Posterior cingulate gyrus (tissue), 11 donors: ENCODE measurements at places on chromosomes 16 and 17.

DNA sequence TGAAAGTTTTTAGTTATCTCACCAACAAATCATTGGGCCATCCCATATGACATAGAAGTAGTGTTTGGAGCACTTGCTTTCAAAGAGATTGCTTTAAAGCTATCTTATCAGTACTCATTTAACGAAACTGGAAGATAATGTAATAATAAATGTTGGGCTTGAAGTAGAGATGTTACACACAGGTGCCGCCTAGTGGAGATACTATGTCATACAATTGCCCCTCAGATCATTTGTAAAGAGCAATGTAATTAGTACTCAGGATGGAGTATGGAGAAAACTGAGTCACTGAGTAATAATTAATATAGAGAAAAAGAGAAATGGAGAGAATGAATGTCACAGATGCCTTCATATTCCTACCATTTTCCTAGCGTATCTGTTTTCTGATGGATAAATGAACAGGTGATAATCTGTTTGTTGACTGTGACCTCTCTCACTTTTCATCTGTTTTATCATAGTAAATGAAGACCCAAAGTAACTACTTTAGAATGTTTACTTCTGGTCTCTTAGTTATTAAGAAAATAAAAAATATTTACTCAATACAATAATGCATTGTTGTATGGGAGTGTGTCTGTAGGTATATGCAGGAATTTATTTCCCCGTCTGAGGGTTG, 80.4 kb downstream of the EFCAB5 start:
- no peak for DNase-seq

- no peak for DNase-seq
These were observed 123.5 kb upstream of the CACNG5 start for GRCh38 chr17:66711401-66711800.

DNA sequence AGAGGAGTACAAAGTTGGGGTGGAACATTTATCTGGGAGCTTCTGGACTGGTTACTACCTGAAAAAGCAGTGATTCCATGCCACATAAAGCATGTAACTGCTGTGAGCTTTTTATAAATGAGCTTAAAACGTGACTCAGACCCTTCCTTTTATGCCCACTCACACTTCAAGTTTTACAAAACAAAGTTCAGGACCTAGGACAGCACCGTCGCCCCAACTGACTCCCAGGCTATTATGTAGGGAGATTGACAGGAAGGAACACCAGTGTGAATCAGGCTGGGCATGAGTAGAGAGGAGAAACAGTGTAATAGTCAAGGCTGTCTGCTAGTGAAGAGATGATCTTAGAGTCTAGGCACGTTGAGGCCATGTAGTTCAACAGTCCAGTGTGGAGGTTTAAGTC, 91.6 kb upstream of the DNAH9 start:
- DNase-seq: no peak

- DNase-seq: no peak
These were observed 308.4 kb downstream of the ZFHX3 start for GRCh38 chr16:72739577-72739976.

GRCh38 chr16:28039493-28039892, 24.0 kb downstream of the GSG1L start:
- DNase-seq: no peak

DNA sequence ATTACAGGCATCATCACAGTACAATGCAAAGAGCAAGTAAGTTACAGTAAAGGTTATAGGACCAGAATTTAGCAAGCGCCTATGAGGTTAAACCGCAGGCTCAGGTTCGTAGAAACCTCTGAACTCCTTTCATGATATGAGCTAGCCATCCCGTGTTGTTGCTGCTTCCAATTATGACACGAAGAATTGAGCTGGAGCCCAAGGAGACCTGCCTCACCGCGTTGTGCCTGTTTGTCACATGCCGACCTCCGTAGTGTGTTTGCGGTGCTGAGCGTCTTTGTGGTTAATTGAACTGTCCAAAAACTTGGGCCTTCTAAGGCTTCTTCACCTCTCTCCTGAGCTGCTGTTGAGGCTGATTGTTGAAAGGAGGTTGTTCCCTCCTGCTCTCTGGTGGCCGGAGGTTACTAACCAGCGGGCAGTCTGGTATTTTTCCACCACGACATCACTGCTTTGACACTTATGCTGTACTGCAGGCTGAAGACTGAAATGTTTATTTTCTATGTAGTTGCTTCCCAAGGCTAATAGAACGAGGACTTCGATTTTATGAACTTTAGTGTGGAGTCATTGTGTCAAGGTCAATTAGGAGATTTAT, 67.5 kb downstream of the SEC14L1 start:
- DNase-seq: no peak

- no peak for DNase-seq
These were observed 14.1 kb downstream of the SPG7 start for GRCh38 chr16:89522287-89522686.

DNA sequence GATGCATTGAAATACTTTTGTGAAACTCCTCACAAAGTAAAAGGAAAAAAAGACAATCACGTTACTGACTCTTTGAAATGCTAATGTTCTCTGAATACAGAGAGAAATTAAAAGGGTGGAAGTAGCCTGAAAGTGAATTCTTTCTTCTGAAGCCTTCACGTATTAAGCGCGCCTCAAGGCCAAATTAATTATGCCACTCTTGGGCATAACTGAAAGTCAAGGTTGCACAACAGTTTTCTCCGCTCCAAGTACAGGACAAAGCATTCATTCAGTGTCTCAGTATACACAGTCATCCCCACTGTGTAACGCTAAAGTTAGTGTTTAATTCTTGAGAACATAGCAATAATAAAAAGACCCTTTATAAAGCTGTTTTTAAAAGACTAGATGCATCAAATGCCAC, 21.5 kb downstream of the PARN start:
- no peak for DNase-seq

DNA sequence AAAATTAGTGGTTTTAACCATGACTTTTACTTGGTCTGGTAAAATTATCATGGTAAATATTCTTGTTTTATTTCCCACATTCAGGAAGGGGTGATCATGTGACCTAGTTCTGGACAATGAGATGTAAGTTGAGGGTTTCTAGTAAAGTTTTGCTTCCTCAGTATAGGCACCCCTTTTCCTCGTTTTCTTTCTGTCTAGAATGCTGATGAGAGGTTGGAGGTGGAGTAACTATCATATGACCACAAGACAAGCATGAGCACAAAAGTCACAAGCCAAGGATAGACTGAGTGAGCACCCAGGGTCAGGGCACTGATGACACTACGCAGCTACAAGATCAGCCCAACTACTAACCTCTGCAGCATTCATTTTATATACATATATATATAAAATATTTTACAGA, 53.9 kb downstream of the MYO1D start:
- DNase-seq: no peak

DNA sequence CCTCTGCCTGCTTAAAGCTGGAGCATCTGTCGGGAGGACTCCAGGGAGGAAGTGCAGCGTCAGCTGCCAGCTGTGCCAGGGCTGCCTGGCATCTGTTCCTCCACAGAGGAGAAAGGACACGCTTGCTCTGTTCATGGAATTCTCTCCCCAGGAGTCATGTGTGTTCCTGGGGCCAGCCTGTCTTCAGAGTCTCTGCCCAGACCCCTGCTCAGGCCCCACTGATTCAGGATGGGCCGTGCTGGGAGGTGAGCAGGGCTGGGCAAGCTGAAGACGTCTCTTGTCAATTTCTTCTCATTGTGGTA, 24.2 kb downstream of the CRISPLD2 start:
- peak; percentile 82 for DNase-seq

GRCh38 chr17:63369233-63369632, 76.9 kb downstream of the CYB561 start:
- DNase-seq: no peak

DNA sequence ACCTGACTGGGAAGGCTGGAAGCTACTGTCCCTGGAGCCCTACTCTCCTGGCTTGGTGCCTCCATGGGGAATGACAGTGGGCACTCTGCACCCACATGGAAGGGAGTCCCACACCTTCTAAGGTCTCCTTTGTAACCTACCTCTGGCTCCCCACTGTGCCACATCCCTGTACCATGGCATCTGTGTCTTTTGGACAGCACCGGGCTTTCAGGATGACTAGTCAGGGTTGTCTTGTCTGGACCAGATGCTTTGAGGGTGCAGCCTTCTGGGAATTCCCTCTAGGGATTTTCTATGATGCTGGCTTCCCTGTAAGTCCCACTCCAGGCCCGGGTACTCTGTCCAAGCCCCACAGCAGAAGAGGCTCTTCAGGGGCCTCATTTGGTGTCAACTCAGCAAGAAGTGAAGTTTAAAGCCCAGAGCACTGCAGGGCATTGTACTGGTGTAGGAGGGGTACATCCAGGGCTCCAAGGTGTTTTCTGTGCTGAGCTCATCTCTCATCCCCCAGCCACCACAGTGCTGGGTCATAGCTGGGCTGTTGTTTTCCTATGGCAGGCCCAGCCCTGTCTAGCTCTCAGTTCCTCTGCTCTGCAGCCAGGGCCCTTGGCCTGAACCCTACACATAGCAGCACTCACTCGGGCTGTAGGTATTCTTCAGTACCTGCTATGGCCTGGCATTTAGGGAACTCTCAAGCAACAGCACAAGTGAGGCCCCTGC, 255.3 kb downstream of the CPPED1 start:
- DNase-seq: no peak

GRCh38 chr16:72174726-72175125, 2.8 kb upstream of the PMFBP1 start:
- DNase-seq: no peak

- DNase-seq: no peak
These were observed 24.4 kb upstream of the ERN1 start for GRCh38 chr17:64154313-64154695.

GRCh38 chr17:8105957-8106398, 12.3 kb downstream of the ALOXE3 start:
- no peak for DNase-seq

DNA sequence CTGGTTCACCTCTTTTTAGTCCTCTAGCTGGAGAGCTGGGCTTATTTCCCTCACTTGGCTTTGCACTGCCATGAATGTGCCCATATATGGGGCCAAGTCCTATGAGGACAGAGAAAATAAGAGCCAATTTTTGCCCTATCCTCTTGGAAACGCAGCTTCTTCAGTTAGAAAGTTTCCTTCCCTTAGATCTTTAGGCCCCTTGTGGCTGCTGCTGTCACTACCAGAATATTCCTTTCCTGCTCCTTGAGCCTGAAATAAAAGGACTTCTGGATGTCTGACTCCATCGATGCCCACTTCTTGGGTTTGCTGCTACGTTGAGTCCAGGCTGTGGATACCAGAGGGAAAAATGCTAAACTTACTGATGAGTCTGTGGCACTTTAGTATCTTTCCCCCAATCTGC, 487.1 kb downstream of the GRIN2A start:
- no peak for DNase-seq

DNA sequence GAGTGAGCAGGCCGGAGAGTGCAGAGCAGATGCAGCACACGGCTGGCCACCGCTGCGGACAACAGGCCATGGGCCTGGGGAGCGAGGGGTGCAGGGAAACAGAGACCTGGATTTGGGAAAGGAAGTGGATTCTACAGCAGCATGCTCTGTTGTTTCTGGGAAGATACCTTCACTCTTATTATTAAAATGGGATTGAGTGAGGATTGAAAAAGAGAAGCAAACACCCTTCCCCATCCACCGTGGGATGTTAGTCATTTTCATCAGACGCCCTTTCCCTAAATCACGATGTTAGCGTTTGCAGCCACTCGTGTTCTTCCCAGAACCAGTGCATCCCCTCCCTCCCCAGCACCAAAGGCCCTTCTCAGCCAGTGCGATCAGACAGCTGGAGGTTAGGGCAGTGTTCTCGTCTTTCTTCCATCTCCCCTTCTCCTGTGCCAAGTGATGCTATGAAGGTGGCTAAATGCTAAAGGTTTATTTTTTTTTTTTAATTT, 196.5 kb upstream of the CHMP6 start:
- no peak for DNase-seq

GRCh38 chr16:28534542-28535373, 4.0 kb downstream of the NUPR1 start:
- no peak for DNase-seq

GRCh38 chr17:18235743-18236256, 10.4 kb downstream of the LLGL1 start:
- no peak for DNase-seq

DNA sequence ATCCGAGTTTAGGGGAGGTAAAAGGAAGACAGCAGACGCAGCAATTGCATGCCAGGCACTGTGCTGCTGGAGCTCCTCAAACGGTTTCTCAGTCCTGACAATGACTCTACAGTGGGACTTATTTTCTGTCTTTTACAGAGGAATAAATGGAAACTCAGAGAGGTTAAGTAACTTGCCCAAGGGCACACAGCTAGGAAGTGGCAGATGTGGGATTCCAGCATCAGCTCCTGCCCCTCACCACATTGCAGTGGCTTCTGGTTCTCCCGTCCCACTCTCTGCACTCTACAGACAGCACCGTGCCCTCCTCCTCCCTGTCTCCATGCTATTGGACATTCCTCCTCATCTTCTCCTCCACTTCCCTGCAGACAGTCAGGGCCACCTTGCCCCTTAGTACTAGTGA, 74.2 kb upstream of the KSR1 start:
- no peak for DNase-seq

DNA sequence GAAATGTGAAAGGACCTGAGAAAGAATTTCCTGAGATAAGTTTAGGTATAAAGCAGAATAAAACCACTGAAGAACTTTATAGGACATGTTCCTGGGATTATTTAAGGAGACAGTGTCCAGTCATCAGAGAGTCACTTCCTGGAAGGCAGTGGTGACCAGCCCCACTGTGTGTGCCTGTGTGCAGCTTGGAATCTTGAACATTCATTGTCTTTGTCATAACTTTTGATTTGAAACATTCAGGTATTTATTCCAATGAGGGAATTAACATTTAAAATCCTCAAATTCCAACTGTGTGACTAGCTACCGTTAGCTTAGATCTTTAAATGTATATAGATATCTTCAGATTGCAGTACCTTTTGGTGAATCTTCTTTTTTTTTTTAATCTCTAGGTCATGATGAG, 61.7 kb upstream of the MRC2 start:
- DNase-seq: no peak

DNA sequence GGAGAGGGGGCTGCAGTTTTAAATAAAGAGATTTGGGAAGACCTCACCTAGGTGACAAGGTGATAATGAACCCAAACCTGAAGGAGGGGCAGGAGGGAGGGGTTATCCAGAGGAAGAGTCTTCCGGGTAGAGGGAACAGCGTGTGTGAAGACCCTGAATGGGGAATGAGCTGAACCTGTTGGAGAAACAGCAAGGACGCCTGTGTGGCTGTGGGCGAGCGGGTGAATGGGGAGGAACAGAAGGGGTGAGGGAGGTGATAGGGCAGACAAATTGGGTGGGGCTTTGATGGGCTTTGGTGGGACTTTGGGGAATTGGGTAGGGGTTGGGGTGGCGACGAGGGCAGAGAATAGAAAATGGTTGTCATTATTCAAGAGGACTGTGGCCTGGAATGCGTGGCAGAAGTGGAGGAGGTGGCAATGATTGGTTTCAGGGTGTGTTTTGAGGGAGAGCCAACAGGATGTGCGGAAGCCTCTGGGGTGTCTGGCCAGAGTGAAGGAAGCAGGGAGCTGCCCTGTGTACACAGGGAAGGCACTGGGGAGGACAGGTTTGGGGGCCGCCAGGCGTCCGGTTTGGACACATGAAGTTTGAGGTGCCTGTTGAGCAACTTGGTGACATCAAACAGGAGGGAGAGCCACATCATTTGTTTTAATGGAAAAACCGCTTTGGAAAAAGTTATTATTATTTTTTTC, 48.7 kb downstream of the NKD1 start:
- DNase-seq: no peak
